Left forelimb (tissue), 1 donor: ENCODE measurements at places on chromosomes 2 and 18.

DNA sequence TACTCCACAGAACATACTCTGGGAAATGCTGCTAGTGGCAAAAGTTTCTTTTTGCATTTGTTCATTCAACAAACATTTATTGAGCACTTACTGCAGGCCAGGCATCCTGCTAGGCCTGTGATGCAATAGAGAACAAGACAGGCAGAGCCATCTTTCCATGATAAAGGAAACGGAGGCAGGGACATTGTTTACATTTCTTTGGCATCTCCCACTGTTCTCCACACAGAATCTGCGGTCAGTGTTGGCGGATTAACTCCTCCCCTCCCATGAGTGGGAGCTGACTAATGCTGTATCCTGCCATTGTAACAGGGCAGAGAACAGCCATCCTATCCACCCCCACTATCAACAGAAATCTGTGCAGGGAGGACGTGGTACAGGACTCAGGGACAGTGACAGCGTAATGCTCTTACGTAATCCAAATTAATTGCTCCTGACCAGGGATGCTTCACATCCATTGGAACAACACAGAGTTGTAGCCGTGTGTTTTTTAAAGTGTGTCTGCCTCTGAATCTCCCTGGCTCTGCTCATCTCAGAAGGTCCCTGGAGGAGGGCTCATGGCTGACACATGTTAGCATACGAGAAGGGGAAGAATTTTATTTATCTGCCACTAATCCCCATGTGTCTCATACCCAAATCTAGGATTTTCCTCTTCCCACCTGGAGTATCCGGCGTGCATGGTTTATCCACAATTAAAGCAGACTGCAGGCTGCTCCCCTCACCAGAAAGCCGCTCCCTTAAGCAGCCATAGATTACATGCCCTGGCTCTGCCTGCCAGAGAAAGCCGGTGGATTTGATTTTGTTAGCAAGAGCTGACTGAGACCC is 32.3 kb downstream of the STEAP3 start:
- no peak for DNase-seq

- DNase-seq: no peak
These were observed 119.1 kb upstream of the OTX1 start for GRCh38 chr2:62931536-62931935.

DNA sequence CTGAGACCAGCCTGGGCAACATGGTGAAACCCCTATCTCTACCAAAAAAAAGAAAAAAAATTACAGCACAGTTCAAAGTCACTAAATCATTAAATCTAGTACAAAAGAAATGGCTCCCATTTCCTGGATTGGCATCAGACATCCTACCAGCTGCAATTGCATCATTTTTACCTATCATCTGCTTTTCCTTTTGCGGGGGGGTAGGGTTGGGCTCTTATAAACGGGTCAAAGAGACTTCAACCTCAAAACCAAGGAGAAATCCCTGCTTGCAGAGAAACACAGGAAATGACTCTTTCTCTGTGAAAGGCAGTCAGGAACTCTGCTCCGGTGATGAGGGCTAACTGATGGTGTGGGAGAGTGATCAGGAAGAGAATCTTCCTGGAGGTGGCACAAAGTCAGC is 45.3 kb upstream of the RFX8 start:
- no peak for DNase-seq

DNA sequence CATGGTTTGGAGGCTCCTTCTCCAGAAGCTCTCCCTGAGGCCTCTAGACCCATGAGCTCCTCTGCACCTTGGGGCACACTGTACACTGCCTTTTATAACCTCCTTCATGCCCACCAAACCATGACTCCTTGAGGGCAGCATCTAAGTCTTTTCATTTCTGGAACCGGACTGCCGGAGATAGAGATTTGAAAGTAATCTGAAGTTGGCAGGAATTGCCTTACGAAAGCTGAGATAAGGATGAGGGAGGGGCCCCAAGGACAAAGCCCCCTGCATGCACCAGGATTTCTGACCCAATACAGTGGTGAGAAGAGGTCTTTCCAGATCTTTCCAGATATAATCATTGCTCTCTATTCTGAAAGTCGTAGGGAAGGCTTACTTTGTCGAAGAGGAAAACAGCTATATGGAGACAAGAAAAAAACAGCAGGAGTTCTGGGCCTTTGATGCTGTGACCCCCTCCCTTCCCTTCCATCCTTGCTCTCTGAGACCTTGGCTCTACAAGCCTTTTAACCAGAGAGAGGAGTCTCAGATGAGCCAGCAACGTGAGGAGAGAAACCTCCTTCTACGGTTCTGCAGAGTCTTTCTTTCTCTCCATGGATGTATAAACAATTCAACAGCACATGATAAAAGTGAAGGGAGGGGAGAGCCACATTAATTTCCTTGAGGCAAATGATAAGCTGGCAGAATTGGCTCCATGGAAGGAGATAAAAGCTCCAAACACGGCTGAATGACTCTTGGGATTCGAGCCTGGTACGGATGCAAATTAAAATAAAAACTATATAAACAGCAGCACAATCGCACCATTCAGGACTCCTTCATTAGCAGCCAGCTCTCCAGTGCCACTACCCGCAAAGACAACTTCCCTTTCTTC is 88.0 kb upstream of the RTN4 start:
- no peak for DNase-seq

GRCh38 chr2:121021685-121022084 is 263.3 kb downstream of the TFCP2L1 start:
- no peak for DNase-seq

- no peak for DNase-seq
These were observed 466.2 kb upstream of the HNRNPA3 start for GRCh38 chr2:176746411-176746810.

GRCh38 chr18:5488844-5489243 is 55.0 kb downstream of the EPB41L3 start:
- DNase-seq: no peak

DNA sequence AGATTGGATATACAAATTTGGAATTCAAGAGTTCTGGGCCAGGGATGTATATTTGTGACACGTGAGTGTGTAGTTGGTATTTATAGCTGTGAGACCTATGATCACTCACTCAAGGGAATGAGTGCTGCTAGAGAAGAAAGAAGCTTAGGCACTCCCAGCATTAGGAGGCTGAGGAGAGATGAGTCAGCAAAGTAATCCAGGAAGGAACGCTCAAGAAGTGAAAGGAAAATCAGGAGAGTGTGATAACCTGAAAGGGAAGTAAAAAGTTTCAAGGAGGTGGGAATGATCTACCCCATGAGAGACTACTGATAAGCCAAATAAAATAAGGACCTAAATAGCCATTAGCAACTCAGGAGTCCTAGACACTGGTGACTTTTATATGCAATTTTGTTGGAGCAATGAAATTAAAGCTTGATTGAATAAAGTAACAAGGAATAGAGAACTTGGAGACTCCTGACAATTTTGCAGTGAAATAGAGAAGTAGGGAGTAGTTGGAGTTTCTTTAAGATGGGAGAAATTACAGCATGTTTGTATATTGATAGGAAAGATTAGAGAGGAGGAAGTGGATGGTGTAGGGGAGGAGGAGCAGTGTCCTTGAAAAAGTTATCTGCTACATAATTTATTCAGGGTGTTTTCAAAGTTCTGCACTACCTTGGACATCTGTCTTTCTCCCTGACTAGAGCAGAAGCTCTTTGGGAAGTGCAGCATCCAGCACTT is 89.9 kb downstream of the UBE2E3 start:
- DNase-seq: no peak

GRCh38 chr18:72086421-72086820 is 457.7 kb downstream of the CBLN2 start:
- DNase-seq: no peak

DNA sequence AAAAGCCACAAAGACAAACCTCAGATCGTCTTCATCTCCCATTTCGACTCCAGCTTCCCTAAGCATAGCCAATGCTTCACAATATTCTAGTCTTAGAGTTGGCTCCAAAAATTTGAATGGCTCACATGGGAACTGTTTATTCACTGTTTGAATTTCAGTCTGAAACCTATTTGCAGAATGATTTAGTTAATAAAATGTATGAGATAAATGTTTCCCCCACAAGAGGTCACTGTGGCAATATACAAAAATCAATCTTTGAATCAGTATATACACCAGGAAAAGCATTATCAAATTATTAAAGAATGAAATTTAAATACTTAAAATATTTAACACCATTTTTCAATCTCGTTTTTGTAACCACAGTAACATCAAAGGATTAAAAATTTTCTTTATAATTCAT is 40.0 kb upstream of the MCM6 start:
- no peak for DNase-seq

DNA sequence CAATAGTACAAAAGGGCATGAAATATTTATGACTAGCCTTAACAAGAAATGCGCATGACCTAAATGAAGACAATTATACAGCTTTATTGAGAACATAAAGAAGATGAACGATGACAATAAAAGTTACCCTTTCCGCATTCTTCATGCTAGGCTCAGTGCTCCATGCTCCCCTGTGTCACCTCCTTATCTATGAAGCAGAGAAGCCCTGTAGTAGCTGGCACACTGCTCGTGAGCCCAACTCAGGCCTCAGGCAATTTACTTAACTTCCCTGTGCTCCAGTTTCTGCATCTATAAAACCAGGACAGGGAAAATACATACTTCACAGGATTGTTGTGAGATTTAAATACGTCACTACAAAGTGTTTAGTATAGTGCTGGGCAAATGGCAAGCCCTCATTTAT is 34.5 kb upstream of the NABP1 start:
- DNase-seq: no peak

DNA sequence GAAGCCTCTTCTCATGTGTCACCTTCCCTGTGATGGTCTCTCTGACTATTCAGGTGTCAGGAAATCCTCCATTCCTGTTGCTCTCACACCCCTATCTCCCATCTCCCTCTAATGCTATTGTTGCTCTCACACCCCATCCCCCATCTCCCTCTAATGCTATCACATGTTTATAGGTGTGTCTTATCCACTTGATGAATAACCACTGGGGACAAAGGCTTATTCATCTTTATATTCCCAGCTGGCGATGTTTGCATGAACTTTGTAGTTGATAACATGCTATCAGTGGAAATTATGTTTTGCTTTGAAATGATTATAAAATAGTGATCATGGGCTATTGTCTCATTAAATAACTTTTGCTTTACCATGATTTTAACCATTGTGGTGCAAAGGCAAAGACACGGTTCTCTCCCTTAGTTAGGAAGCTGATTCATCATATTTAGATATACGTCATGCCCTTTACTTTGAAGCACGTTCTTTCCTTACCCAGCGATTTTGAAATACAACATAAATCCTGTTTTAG is 220.5 kb downstream of the PMAIP1 start:
- DNase-seq: no peak

GRCh38 chr2:120743657-120744056 is 8.0 kb downstream of the GLI2 start:
- DNase-seq: peak; percentile 25

DNA sequence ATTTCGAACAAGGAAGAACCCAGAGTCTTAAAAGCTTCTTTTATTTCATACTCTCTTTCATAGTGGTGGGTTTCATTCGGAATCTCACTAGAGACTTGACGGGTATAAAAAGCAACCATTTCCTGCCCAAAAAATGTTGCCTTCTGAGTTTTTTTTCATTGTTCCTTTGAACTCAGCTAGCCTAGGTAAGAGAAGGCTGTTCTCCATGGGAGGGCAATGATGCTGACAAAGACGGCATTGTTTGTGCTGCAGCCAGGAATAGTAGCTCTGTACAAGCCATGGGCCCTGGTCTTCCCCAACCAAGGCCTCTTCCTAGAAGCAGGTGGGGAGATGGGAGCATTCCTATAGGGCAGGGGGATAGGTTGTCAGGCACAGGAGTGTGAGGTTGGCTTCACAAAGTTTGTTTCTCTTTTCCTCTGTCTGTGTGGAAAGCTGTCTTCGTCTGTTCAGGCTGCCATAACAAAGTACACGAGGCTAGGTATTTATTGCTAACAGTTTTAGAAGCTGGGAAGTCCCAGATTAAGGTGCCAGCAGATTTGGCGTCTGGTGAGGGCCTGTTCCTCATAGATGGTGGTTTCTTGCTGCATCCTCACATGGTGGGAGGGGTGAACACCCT is 405.1 kb downstream of the NBAS start:
- DNase-seq: no peak

DNA sequence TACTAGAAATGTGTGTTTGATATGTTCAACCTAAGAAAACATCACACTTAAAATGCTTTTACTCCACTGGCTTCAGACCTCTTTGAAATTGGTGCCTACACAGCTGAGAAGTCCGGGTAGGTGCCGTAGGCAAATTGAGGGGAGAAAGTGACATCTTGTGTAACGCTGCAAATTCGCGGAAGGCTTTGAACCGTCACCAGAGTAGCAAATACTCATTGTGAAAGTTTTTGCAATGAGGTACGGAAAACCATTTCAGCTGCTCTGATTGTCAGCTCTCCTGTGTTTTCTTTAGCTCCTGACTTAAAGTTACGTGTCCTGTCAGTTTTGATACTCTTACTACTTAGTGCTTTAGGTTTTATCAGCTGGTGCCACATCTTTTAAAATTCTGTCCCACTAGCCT is 224.5 kb downstream of the FAM210A start:
- no peak for DNase-seq

DNA sequence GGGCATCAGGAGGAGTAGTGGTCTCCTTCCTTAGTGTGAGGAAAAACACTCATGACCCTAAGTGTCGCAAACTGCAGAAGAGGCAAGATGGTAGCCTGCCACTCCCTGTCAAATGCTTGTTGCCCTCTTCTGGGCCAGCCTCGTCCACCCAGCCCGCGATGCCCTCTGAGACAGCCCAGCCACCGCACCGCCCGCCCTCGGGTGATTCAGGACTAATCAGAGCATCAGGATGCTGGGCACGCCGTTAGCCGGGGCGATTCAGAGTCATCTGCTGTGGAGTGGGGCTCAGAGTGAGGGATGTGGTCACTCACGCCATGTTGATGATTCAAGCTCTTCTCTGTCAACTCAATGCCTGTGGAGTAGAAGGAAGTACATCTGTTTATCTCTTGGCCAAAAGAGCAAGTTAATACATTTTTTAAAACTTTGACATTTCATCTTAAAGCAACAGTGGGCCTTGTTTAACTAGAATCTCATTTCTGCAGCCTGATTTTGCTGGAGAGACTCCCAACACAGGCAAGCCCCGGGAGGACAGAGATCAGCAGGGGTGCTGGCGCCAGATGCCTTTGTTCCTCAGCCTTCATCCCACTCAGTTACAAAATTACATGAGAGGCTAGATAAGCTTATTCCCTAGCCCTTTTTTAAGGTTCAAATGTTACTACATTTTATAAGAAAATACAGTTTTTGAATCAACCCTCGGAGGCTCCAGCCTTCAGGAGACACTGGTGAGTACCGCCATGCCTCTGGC is 79.0 kb downstream of the TMEM18 start:
- peak; percentile 26 for DNase-seq

GRCh38 chr2:64065516-64065915 is 46.3 kb upstream of the VPS54 start:
- DNase-seq: no peak

DNA sequence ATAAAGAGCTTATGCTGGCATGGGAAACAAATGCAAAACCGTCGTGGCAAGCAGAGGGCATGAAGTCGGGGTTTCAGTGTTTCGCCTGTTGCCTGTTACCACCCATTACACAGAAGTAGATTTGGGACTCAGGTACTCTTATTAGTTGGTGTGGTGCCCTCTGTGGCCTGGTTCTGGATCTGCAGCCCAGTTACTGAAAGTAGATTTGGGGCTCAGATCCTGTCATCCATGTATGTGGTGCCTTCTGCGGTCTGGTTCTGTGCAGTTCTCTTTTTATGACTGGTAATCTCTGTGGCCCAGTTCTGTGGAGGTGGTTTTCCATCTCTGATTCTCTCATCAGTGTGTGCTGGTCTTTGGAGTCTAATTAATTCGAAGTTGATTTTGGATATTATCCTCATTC is 45.2 kb downstream of the ADNP2 start:
- no peak for DNase-seq
